ENCODE measurements at places on chromosomes 6 and 20.
A peak's percentile ranks its signal among the peaks of the same experiment; 100 is the strongest.

DNA sequence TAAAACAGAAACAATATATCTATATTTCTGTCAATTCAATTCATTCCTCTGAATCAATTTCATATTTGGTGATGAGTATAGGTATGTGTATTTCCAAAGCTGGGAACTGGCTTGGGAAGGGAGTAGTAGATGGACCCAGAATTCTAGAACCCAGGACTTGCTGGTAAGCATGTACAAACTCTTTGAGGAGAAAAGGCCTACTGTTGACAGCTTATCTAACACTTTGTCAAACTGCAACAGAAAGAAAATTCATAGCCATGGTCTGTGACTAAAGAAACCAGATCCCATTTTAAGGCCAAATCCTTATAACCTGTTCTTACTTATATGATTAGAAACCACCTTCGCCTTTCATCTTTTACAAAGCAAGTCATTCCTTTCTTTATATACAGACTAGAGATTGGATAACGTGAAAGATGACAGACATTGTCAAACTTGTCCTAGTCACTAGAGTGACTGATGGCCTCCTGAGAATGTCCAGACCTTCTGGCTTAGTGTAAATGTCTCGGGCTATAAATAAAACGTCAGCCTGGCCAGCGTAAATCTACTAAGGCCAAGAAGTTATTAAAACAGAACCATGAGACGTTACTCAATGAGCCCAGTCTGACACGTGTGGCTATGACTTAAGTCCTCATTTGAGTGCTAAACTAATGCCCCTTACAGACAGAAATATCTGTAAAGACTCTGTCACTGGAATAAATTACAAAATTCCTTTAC lies 152.3 kb downstream of the ALDH8A1 start:
- DNase-seq = no peak

GRCh38 chr20:46661659-46662058 lies 10.4 kb upstream of the SLC13A3 start:
- no peak for DNase-seq

- DNase-seq = no peak
These were observed 41.7 kb downstream of the AKIRIN2 start for GRCh38 chr6:87660226-87660911.

GRCh38 chr20:17430125-17430950 lies 100.8 kb downstream of the BFSP1 start:
- DNase-seq = no peak

DNA sequence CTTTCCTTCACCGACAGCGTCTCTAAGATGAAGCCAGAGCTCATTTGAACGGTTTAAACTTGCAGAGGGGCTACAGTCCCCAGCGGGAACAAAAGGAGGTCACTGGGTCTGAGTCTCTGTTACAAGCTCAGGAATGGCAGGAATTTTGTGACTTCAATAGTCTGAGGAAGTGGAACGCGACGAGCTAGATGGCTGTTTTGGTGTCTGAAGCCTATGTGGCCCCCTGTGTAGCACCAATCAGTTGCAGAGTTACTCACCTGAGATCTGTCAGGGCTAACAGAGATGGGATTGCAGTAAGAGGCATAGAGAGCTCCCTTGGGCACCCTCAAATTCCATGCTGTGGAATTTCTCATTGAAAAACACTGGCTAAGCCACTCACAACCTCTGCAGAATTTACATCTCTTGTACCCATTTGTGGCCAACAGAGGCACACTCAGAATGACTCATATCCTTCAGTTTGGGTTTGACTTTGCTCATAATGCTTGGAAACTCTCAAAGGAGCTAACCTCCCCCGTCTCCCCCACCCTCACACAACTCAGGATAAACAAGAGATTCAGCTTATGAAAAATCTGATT lies 7.1 kb upstream of the TCP11 start:
- peak; percentile 96 for DNase-seq

- no peak for DNase-seq
These were observed 176.7 kb downstream of the BMP7 start for GRCh38 chr20:57089699-57090144.

GRCh38 chr20:11780765-11781369 lies 136.8 kb upstream of the BTBD3 start:
- DNase-seq = no peak

Data from iPS DF 19.7 (cell line).